ENCODE measurements at places on chromosomes 11 and 22.

DNA sequence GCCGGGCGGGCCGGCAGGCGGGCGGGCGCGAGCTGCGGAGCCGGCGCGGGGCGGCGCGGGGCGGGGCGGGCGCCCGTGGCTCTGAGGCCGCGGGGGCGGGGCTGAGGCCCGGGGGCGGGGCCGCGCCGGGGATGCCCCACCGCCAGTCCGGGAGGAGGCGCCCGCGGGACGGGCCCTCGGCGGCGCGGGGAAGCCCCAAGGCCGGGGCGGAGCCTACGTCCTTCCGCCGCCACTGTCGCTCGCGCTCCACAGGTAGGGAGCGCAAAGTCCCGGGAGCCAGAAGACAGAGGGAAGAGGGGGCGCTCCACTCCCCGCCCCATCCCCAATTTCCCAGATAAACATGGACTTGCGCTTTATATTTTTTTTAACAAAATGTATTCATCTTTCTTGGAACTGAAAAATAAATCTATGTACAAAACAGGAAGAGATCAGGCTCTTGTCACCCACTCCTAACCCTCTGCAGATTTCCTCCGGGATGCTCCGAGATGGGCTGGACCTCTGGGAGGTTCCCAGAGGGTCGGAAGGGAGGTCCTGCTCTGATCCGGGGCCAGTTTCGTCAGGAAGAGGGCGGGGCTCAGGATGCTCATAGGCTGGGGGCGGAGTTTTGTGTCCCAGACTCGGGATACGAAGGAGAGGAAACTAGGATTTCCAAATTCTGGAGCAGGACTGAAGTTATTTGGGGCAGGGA is at the start of gene MAP4K2:
TSS of gene MAP4K2 (minus strand) at position 57 of the 688 bp plus-strand sequence. CDS start 65 bp downstream, outside the sequence.
- peak; percentile 79 for DNase-seq

- no peak for DNase-seq
Measured at GRCh38 chr22:33897448-33897835, 22.8 kb downstream of the LARGE1 start.

GRCh38 chr11:27381238-27381666 is 18.2 kb upstream of the CCDC34 start:
- DNase-seq: no peak

- DNase-seq: no peak
Measured at GRCh38 chr11:6587360-6587953, 16.0 kb downstream of the RRP8 start.

DNA sequence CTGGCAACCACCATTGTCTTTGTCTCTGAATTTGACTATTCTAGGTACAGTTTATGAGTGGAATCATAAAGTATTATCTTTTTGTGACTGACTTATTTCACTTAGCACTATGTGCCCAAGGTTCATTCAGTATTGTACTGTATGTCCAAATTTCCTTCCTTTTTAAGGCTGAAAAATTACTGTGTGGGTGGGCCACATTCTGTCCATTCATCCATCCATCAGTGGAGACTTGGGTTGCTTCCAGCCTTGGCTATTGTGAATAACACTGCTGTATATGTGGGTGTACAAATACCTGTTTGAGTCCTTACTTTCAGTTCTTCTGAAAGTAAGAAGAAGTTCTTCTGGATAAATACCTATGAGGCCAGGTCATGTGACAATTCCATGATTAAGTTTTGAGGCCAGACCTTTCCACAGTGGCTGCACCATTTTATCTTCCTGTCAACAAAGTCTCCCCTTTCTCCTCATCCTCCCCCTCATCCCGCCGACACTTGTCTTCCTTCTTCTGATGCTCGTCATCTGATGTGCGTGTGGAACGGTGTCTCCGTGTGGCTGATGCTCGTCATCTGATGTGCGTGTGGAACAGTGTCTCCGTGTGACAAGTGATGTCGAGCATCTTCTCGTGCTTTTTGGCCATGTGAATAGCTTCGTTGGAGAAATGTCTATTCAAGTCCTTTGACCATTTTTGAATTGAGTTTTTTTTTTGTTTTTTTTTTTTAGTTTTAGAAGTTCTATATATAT is 49.5 kb downstream of the SBF1 start:
- DNase-seq: no peak

DNA sequence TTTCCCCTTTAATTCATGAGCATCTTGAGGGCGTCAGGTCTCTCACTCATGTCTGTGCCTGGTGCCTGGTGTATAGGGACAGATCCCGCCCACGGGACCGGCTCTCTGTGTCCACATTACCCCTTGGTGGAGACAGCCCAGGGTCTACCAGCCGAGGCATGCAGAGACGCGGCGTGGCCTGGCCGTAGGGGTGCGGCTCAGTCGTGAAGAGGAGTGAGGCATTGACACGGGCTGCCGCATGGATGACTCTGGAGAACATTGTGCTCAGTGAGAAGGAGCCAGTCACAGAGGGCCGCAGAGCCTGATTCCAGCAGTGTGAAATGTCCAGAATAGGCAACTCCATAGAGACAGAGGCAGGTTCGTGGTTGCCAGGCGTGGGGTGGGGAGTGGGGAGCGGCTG is 209.8 kb downstream of the TBC1D22A start:
- no peak for DNase-seq

GRCh38 chr11:57179681-57180080 is 2.1 kb upstream of the LRRC55 start:
- DNase-seq: no peak

GRCh38 chr11:63945477-63946163 is 6.8 kb downstream of the NAA40 start:
- peak; percentile 44 for DNase-seq

DNA sequence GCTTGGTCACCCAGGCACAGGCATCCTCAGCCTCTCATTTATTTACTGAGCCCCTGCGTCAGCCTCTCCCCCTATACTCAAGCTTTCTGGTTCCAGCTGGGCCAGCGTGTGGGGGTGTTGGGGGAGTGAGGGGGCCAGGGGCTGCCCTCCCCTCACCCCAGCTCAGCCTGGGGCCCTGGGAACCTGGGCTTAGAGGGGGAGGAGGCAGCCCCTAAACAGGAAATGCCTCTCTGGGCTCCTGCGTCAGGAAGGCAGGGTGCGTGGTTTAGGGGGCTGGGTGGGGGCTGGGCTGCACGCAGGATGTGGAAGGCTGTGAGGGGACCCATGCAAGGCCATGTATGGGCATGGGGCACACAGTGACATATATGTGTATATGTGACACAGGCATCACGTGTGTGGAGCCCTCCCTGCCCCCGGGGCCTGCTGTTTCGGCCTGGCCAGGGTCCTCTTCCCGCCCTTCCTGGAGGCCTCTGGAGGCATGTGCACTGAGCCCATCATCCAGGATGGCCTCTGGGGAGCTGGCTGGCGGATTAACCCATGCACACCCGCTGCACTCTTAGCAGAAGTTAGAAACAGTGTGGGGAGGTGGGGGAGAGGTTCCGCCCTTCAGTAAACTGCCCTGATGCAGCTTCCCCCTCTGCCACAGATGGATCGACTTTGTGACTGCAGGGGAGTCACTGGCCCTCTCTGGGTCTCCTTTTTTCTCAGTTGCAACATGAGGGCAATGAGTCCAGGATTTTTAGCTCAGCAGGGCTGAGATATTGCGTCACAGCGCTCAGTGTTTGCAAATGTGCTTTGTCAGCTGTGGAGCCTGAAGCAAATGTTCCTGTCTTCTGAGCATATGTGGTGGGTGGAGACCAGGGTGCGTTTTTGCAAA is 1.1 kb upstream of the CD248 start:
- no peak for DNase-seq

- no peak for DNase-seq
Measured at GRCh38 chr22:44890416-44891292, 119.2 kb downstream of the PHF21B start.

DNA sequence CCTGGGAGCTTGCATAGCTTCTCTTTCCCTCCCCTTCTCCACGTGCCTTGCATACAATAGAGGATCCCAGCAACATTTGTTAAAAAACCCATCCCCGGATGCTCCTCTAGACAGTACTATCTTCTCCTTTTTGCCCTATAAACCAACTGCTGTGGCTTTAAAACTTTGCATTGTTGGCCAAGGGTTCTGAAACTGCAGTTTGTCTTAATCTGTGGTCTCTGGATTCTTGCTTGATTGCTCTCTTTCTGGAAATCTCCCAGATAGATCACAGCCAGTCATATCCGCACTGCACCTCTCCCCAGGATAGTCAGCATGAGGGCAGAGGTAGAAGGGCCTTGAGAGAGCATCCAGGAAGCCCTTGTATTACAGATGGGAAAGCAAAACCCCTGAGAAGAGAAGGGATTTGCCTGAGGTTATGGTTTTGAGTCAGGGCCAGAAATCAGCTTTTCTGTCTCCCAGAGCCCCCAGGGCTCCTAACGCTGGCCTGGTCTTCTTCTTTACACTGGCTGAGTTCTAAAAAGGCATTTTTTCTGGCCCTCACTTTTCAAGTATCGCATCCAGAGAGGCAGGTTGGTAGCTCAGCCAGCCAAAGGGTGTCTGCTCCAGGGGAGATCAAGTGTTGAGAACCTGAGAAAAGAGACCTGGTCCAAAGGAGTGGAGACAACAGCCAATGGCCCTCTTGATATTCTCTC is 70.6 kb downstream of the ADM start:
- DNase-seq: no peak

All from kidney capillary endothelial cell (primary cell).